ENCODE measurements at places on chromosomes 12 and 14.
A peak's percentile ranks its signal among the peaks of the same experiment; 100 is the strongest.

GRCh38 chr14:23481362-23481970, 12.0 kb downstream of the NGDN start:
- no peak for DNase-seq

DNA sequence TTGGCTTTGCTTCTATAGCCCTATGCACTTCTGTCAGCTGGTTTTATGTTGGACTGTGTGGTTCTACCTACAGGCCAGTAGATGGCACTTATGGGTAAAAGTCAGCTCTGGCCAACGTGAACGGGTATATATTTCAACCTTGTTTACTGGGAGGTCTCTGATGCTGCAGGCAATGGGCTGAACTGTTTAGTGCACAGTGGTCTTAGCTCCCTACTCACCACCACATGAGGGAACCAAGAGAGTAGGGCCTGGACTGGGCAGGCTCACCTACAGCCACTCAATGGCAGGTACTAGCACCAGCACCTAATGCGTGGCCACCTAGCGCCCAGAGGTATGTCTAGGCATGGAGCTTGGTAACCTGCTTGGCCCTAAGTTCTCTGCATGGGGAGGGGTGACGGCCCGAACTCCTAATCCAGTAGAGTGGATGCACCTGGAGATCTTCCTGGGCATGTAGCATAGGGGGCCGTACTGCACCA, 481.8 kb downstream of the TMEM117 start:
- DNase-seq, result no peak

GRCh38 chr14:102516531-102517391, 7.2 kb upstream of the ANKRD9 start:
- DNase-seq, result peak; percentile 34

GRCh38 chr14:95409477-95410272, 90.0 kb upstream of the CLMN start:
- no peak for DNase-seq

- DNase-seq, result peak; percentile 43
Observed at GRCh38 chr14:90820958-90821357, 4.7 kb upstream of the TTC7B start.

- DNase-seq, result no peak
Observed at GRCh38 chr14:24313913-24314312, 2.6 kb downstream of the LTB4R start.

- no peak for DNase-seq
Observed at GRCh38 chr14:75578786-75579337, 442 bp downstream of the FLVCR2 start.

DNA sequence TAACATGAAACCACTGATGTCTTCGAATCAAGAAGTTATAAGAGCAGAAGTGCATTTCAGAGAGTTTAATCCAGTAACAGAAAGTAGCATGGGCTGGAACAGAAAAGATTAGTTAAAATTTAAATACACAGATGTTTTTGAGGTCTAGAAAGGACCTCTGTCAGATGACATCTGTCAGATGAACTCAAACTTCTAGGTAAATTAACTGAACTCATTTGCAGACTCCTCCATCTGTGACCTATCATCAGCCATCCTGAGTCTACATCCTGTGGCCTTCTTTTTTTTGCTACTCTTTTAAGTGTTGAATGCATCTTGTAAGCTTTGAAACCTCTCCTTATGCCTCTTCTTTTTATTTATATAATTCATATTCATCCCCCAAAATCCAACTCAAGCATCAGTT, 53.3 kb downstream of the C2CD5 start:
- DNase-seq, result no peak

Data from stimulated activated CD8-positive, alpha-beta memory T cell treated with anti-CD3 and anti-CD28 coated beads, Interleukin-4, amount 100 ng/mL, for 4 hours (primary cell).